ENCODE measurements at places on chromosomes 13 and 19. TPM values are rescaled to one million over a fixed set of nuclear protein-coding genes. Genes with fewer than 3 reads are reported as not detected.

DNA sequence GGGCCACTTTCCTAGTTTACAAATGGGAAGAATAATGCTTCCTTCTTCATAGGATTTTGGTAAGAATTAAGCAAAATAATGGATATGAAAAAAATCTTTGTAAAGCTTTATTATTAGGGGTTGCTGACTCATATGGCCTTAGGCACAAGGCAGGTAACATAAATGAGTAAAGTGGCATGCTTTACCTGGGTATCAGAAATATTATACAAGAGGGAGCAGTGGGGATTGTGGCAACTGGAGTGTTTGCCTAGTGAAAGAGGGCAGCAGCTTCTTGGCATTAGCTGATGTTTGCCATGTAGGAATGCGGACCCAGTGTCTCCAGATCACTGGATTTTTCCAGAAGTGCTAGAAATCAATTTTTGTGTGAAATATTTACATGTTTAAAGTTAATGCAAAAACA, 19.5 kb downstream of the WDFY2 start:
- no peak for DNase-seq
- H3K4me1 ChIP-seq: peaks cover 33% of the 10 kb centered on the region
- H3K36me3 ChIP-seq: peaks cover 7% of the 10 kb centered on the region
- H3K4me3 ChIP-seq: no peak overlapping the region
- H3K27me3 ChIP-seq: no peaks in the 10 kb centered on the region

- H3K27me3 ChIP-seq: no peaks in the 10 kb centered on the region
- peaks cover 62% of the 10 kb centered on the region for H3K4me1 ChIP-seq
- peaks cover 33% of the 10 kb centered on the region for H3K36me3 ChIP-seq
Observed at GRCh38 chr19:6773323-6773931, 919 bp downstream of the VAV1 start.

- H3K36me3 ChIP-seq: no peaks in the 10 kb centered on the region
- no peak overlapping the region for H3K4me3 ChIP-seq
- H3K27me3 ChIP-seq: peaks cover 57% of the 10 kb centered on the region
Observed at GRCh38 chr13:91400063-91400399, 1.6 kb downstream of the GPC5 start.

DNA sequence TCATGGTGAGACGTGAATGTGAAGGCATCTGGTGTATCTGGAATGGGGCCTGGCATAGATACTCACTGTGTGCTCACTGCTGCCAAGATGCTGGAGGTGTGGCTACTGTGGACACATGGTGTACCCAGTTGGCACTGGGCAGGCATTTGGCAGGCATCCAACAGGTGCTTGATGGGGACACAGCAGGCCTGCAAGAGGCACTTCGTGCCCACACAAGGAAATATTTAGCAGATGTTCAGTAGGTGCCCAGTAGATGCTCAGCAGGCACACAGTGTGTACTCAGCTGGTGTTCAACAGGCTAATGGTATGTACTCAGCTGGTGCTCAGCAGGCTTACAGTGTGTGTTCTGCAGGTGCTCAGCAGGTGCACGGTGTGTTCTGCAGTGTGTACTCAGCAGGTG, 14.2 kb downstream of the CRTC1 start:
- no peak overlapping the region for H3K27ac ChIP-seq
- H3K27me3 ChIP-seq: no peaks in the 10 kb centered on the region
- no peak overlapping the region for H3K4me3 ChIP-seq
- H3K36me3 ChIP-seq: no peaks in the 10 kb centered on the region

DNA sequence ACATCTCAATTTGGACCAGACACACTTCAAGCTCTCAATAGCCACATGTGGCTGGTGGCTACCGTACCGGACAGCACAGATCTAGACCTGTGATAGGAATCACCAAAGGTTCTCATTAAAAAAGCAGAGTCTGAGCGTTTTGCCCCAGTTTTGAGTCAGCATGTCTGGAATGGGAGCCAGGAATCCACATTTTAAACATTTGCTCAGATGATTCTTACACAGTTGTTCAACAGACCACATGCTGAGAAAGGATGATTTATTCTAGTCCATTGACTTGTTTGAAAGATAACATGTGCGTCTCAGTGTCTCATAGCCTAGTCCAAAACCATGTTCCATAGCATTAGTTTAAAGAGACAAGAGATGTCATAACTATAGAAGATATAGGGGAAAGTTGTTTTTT, 53.4 kb downstream of the FLT3 start:
- H3K27me3 ChIP-seq: peaks cover 11% of the 10 kb centered on the region
- H3K36me3 ChIP-seq: no peaks in the 10 kb centered on the region
- no peak for DNase-seq
- H3K4me3 ChIP-seq: no peak overlapping the region

The FGF21 gene
- total RNA-seq: not detected

The CKM gene
- not detected for total RNA-seq

The MADCAM1 gene
- 0.27 TPM for total RNA-seq

The WDR87 gene
- not detected for total RNA-seq

Measured in activated T-helper 1 cell treated with anti-CD3 and anti-CD28 coated beads, Interleukin-12 subunit alpha, Interleukin-12 subunit beta, Interleukin-2, Interleukin-4 antibody, amounts not matched to agents 30 ng/mL and 10 ng/mL and 1 ng/mL, durations not matched to agents 14 hours and 24 hours and 36 hours (primary cell).